ENCODE measurements at places on chromosomes 7 and 10.

DNA sequence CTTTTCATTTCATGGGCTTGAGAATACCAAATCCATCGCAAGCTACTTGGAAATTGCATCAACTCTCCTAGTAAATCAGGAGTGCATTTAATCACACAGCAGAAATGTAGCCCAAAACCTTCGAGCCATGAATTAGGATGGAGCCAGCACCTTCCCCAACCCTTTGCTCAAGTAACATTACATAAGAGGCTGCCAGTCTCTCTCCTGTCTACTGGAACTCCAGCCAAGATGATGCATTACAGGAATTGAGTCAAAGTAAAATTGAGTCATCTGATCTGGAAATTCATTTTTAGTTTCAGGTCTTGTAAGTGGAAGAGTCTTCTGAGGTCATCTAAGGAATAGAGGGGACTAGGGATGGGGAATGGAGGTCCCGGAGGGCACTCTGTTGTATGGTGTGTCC, 69.7 kb upstream of the FHIP2A start:
- DNase-seq: no peak

GRCh38 chr7:111009526-111010040, 81.3 kb upstream of the LRRN3 start:
- DNase-seq: no peak

- no peak for DNase-seq
These were observed 167.4 kb downstream of the ARHGAP21 start for GRCh38 chr10:24556126-24556749.

DNA sequence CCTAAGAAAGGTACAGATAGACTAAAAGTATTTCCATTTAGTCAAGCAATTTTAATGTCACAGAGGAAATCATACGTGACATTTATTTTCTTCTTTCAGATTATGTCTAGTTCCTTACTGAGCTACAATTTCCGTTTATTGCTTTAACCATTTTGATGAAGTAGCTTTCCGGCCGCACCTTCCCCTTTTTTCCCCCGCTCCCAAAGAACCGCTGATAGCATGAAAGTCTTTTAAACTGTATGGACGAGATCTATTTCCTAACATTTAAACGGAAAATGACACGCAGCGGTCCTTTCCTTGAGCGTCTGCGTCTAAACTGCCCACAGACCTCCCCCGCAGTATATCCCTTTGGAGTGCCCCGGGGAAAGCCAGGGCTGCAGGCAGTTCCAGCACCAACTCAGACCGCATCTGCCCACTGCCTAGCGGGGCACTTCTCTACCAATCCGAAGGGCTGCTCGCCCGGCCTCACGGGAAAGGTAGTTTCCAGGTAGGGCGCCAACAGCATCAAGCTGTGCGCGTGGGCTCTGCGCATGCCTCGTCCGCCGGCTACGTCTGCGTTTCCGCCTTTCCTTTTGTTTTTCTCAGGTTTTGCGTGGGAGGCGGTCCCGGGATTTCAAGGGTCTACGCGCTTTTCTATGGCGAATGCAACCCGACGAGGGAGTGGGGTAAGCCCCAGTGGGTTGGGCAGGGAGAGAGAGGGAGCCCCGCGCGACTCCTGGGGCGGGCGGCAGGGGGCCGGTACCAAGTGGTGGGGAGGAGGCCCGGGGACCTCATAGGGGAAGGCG, at the start of gene ZNF33A:
TSS of gene ZNF33A (plus strand) at position 557 of the 785 bp plus-strand sequence. CDS start 1,667 bp downstream, outside the sequence.
- peak; percentile 84 for DNase-seq

- no peak for DNase-seq
These were observed 4.7 kb downstream of the NFE2L3 start for GRCh38 chr7:26156451-26157420.

DNA sequence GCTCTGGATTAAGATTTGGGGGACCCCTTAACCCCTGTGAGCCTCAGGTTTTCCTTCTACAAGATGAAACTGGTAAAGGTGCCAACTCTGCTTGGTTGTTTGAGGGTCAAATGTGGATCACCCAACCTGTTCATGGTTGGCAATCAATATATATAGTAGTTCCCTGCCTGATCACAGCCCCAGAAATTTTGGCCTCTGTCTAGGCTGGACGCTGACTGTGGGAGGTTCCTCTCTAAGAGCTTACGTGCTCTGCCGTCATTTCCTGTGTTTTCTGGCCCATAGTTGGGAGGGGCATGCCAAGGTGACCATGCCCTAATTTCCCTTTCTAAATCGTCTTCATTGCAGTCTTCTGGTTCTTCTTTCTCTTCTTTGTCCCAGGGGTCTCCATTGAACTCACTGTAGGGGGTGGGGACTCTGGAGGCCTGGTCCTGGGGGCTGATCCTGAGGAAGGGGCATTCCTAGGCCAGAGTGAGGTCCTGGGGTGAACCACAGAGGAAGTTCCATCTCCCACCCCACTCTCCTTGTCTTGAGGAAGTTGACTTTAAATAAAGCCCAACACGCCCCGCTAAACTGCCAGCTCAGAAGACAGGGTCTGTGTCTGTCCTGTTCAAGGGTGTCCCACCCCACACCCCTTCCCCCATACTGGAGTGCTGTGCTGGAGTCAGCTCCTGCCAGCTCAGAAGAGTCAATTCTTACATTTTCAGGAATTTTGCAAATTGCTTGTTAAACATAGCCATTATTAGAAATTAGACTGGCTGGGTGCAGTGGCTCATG, 98.9 kb upstream of the SDK1 start:
- no peak for DNase-seq

GRCh38 chr10:100735337-100736143, 9.8 kb upstream of the PAX2 start:
- no peak for DNase-seq

- DNase-seq: no peak
These were observed 53.1 kb upstream of the CXCL12 start for GRCh38 chr10:44437840-44438511.

GRCh38 chr10:21336476-21337170, 188.9 kb downstream of the SKIDA1 start:
- DNase-seq: no peak

- no peak for DNase-seq
These were observed 20.4 kb downstream of the CCDC71L start for GRCh38 chr7:106640368-106641141.

GRCh38 chr7:106163257-106163656, 51.1 kb upstream of the SYPL1 start:
- no peak for DNase-seq

DNA sequence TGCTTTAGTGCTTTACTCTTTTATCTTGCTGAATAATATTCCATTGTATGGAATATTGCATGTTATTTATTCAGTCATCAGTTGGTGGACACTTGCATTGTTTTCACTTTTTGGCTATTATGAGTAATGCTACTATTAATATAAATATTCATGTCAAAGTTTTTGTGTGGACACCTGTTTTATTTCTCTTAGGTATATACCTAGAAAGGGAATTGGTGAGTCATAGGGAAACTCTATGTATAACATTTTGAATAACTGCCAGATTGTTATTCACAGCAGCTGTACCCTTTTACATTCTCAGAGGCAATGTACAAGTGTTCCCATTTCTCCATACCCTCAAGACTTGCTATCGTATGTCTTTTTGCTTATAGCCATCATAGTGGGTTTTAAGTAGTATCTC, 268.7 kb downstream of the SEMA3A start:
- no peak for DNase-seq

DNA sequence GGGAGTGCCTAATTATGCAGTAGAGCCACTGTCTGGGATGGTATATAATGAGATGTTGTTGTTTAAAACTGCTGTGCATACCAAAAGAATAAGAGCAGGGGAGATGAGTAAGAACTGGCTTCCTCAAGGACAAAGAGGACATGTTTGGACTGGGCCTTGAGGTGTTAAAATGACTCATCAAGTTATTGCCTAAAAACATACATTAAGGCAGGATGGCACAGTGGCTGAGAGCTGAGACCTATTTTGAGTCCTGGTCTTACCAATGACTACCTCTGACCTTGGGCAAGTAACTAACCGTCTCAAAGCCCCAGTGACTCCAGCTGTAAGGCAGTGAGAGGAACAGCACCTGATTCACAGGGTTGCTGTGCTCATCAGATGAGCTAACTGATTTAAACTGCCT, 71.1 kb downstream of the CFAP58 start:
- DNase-seq: no peak
